CD4-positive, alpha-beta memory T cell (primary cell): ENCODE measurements at places on chromosomes 7 and 10. TPM values are rescaled to one million over a fixed set of nuclear protein-coding genes. Genes with fewer than 3 reads are reported as not detected.

GRCh38 chr10:78065611-78066010 lies 31.9 kb downstream of the RPS24 start:
- no peak for DNase-seq
- H3K4me1 ChIP-seq = no peaks in the 10 kb centered on the region
- no peaks in the 10 kb centered on the region for H3K27me3 ChIP-seq
- H3K4me3 ChIP-seq = no peak overlapping the region

DNA sequence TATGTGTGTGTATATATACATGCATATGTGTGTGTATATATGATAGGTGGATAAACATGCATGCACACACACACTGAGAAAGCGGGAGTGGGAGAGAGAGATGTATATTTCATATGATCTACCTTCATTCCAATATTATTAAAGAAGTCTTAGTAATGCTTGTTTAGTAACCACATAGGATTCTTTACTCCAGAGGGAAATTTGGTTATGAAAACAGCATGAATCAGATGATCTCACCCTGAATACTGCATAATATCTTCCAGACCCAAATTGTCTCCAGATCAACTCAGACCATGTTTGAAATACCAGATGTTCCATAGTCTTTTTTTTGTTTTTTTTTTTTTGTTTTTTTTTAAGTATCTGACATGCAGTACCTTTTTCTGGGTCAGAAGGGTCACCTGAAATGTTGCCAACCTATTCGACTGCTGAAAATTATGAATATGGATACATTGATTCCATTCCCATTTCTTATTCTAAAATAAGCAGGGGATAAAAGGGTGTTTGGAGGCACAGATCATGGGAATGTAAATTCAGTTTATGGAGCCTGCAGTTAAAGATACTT lies 17.4 kb downstream of the TES start:
- no peaks in the 10 kb centered on the region for H3K36me3 ChIP-seq
- no peaks in the 10 kb centered on the region for H3K27me3 ChIP-seq
- no peak overlapping the region for H3K27ac ChIP-seq
- peaks cover 94% of the 10 kb centered on the region for H3K4me1 ChIP-seq
- H3K4me3 ChIP-seq = no peak overlapping the region

- H3K4me3 ChIP-seq = no peak overlapping the region
- H3K36me3 ChIP-seq = no peaks in the 10 kb centered on the region
- no peaks in the 10 kb centered on the region for H3K27me3 ChIP-seq
- DNase-seq = no peak
Observed at GRCh38 chr10:15344876-15345285, 26.2 kb downstream of the FAM171A1 start.

DNA sequence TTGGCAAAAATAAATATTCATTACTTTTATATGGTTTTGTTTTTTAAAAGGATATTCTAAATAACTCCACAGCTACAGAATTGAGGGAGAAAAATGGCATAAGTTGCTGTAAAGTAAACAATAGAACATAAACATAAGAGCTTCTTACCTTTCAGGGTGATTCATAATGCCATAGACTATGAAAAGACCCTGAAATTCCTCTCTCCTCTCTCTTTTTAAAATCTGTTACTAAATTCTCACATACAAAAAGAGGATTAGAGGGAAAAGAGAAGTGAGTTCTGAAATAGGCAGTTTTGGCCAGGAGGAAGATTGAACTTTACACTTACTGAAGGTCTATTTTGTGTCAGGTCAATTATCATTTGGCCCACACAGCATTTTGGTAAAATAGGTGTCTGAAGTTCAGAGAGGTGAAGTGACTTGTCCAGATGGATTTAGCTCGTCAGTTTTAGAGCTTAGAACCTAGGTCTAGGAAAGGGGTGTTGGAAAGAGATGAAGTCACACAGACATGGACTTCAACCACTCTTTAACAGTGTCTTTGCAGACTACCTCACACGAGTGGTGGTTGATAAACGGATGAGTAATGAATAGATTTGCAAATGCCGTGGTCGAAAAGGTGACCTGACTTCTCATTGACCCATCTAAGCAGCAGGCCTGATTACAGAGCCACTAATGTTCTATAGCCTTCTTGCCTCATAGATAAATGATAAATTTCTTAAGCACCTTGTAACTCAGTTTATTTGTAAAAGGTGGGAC lies 190.6 kb upstream of the CCDC6 start:
- H3K4me1 ChIP-seq = no peaks in the 10 kb centered on the region
- no peak for DNase-seq
- no peak overlapping the region for H3K4me3 ChIP-seq
- H3K27ac ChIP-seq = no peak overlapping the region
- no peaks in the 10 kb centered on the region for H3K27me3 ChIP-seq
- H3K36me3 ChIP-seq = no peaks in the 10 kb centered on the region

- H3K4me3 ChIP-seq = no peak overlapping the region
- H3K36me3 ChIP-seq = no peaks in the 10 kb centered on the region
- no peak for DNase-seq
- no peak overlapping the region for H3K27ac ChIP-seq
Observed at GRCh38 chr7:156014201-156014600, 201.9 kb upstream of the SHH start.

DNA sequence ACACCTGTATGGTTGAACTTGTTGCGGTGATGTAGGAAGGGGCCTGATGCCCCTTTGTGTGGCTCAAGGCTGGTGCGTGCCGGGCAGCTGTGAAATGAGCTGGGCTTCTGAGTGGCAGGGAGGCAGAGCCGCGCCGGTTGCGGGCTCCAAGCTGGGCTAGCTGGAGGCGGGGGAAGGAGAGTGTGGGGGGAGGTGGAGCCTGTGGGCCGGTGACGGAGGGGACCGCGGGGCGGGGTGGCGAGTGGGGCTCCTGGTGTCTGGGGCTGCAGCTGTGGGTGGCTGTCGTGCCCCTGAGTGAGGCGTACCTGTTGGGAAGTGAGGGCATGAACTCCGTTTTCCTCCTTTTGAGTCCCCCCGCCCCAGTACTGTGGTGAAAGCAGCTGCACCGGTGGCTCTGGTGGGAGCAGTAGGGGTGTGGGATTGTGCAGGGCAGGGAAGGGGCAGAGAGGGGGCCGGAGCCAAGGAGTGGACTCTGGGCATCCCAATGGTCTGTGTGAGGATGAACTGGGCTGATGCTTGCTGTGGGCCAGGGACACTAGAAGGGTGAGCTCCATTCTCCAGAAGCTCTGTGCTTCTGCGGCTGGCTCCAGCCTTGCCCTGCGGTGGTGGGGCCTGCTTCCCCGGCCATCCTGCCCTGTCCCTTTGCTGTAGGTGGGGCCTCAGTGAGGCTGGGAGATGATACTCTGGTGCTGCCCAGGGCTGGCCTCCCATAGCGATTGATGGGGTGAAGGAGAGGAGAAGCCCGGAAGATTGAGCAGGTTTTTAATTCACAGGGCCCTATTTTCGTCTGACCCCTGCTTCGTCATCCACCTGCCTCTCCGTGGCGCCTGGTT lies 41.7 kb downstream of the INPP5A start:
- H3K4me3 ChIP-seq = no peak overlapping the region
- H3K27me3 ChIP-seq = no peaks in the 10 kb centered on the region
- DNase-seq = no peak

- H3K27ac ChIP-seq = no peak overlapping the region
- no peak for DNase-seq
- H3K4me1 ChIP-seq = no peaks in the 10 kb centered on the region
- no peaks in the 10 kb centered on the region for H3K36me3 ChIP-seq
- H3K27me3 ChIP-seq = no peaks in the 10 kb centered on the region
Observed at GRCh38 chr10:88728107-88728763, 22.2 kb downstream of the LIPK start.

DNA sequence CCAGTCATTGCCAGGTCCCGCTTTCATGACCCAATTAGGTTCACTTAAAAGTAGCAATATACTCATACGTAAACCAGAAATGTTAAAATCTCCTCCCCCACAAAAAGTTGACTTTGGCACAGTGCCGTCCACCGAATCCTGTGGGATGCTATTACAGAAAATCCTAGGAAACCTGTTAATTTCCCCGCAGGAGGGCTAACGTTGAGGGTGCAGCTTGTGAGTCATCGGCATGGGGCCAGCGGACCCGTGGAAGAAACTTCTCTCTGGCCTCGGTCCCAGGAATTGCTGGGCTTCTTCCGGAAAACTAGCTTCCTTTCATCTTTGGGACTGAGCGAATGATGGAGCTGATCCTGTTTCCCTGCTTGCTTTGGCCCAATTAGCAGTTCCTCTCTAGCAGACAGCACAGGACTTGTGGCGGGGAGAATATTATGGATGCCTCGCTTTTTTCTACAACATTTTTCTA lies 13.5 kb downstream of the CRYGN start:
- no peaks in the 10 kb centered on the region for H3K27me3 ChIP-seq
- H3K4me1 ChIP-seq = peaks cover 52% of the 10 kb centered on the region
- H3K27ac ChIP-seq = no peak overlapping the region
- no peak for DNase-seq

GRCh38 chr7:48170506-48170905 lies 752 bp upstream of the ABCA13 start:
- H3K4me3 ChIP-seq = no peak overlapping the region
- no peaks in the 10 kb centered on the region for H3K4me1 ChIP-seq
- H3K27me3 ChIP-seq = no peaks in the 10 kb centered on the region
- no peaks in the 10 kb centered on the region for H3K36me3 ChIP-seq
- no peak overlapping the region for H3K27ac ChIP-seq

- H3K36me3 ChIP-seq = no peaks in the 10 kb centered on the region
- no peaks in the 10 kb centered on the region for H3K4me1 ChIP-seq
- no peaks in the 10 kb centered on the region for H3K27me3 ChIP-seq
- H3K4me3 ChIP-seq = no peak overlapping the region
Observed at GRCh38 chr10:114970515-114970914, 32.5 kb downstream of the TRUB1 start.

DNA sequence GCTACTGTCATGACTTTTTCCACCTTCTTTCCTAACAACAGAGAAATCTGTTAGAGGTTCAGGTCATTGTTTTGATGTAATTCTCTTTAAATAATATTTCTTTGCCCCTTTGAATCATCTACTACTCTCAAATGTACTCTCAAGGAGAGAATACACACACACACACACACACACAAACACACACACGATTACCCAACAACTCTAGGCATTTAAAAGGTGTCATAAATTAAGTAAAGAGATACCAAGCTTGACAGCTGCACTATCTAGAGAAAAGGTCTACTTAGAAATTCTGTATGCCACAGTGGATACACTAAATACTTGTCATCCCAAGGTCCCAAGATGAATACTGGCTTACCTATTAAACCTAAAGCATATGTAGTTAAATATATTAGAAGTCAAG lies 4.8 kb downstream of the PANK1 start:
- H3K27me3 ChIP-seq = no peaks in the 10 kb centered on the region
- no peak overlapping the region for H3K4me3 ChIP-seq
- no peak for DNase-seq

GRCh38 chr7:157007470-157008066 lies 2.9 kb downstream of the MNX1 start:
- H3K27me3 ChIP-seq = peaks cover 24% of the 10 kb centered on the region
- no peak overlapping the region for H3K4me3 ChIP-seq
- no peaks in the 10 kb centered on the region for H3K36me3 ChIP-seq

DNA sequence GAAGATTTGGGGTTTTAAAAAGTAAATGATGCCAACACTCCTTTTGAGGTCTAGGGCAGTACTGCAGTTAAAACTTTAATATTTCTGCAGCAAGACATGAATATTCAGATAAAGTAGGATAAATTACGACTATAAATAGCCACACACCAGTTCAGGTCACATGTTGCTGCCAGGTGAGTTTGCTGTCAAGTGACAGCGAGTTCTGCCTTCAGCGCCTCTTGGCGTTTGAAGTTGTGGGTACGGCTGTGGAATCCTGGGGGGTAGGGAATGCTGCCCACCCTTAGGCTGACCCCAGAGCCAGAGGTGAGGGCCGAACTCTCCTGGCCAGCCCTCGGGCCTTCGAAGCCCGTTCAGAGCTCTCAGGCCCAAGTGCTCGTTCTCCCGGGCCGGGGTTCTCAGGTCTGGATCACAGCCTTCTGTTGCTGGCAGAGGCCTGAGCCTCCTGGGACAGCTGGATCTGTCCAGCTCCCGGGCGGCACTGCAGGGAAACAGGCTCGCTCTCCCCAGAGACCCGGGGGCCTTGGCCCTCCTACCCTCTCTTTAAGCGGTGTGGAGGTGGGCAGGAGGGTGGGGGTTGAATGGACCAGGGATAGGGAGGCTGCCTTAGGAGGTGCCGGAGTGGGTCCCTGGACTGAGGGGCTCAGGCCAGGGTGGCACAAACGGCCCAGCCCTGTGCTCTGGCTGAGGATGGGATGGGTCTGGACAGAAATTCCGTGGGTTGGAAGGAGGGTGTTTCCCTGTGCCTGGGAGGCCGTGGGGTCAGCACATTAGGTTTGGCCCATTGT lies 5.4 kb downstream of the BRI3 start:
- peaks cover 6% of the 10 kb centered on the region for H3K36me3 ChIP-seq
- no peaks in the 10 kb centered on the region for H3K27me3 ChIP-seq
- peaks cover 37% of the 10 kb centered on the region for H3K4me1 ChIP-seq
- DNase-seq = no peak
- H3K4me3 ChIP-seq = no peak overlapping the region
- H3K27ac ChIP-seq = no peak overlapping the region

DNA sequence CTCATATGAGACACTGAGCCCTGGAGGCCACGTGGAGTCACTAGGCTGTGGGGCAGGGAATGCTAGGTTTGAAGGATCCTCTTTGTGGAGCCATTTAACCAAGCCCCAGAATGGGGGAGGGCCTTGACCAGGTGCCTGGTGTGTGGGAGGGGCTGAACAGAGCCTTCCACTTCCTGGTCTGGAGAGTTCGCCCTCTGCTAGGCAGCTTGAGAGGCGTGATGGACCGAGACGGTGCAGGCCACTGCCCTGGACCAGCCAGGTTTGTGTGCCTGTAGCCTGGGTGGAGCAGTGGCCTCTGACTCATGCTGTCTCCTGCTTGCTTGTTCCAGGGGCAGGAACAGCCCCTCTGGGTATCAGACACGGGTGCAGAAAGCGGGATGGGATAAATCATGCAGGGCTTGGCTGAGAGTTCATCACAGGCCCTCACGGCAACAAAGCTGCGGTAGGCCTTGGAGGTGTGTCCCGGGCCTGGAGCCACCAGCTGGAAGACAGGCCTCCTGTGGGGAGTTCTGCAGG lies 27.4 kb downstream of the ADAMTS14 start:
- DNase-seq = no peak
- no peak overlapping the region for H3K4me3 ChIP-seq
- H3K4me1 ChIP-seq = no peaks in the 10 kb centered on the region
- H3K27me3 ChIP-seq = no peaks in the 10 kb centered on the region
- H3K27ac ChIP-seq = no peak overlapping the region
- no peaks in the 10 kb centered on the region for H3K36me3 ChIP-seq

Gene LRGUK
- 0.55 TPM for total RNA-seq

Gene CACNB2
- total RNA-seq = not detected

Gene CH25H
- not detected for total RNA-seq

Gene DRGX
- total RNA-seq = not detected

Gene SLC18A3
- total RNA-seq = not detected
